Stimulated activated CD8-positive, alpha-beta memory T cell treated with anti-CD3 and anti-CD28 coated beads, Interleukin-4, amount 100 ng/mL, for 4 hours (primary cell): ENCODE measurements at places on chromosomes 1 and 21.

DNA sequence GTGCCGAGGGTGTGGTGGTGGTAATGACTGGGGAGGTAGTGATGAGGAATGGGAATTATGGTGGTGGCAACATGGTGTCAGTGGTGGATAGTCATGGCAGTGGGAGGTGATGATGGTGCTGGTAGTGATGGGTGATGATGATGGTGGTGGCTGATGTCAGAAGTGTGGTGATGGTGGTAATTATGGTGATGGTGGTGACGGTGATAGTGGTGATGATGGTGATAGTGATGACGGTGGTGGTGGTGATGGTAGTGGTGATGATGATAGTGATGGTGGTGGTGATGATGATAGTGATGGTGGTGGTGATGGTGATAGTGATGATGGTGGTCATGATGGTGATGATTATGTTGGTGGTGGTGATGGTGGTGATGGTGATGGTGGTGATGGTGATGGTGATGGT is 162.8 kb downstream of the NPHP4 start:
- no peak for DNase-seq

DNA sequence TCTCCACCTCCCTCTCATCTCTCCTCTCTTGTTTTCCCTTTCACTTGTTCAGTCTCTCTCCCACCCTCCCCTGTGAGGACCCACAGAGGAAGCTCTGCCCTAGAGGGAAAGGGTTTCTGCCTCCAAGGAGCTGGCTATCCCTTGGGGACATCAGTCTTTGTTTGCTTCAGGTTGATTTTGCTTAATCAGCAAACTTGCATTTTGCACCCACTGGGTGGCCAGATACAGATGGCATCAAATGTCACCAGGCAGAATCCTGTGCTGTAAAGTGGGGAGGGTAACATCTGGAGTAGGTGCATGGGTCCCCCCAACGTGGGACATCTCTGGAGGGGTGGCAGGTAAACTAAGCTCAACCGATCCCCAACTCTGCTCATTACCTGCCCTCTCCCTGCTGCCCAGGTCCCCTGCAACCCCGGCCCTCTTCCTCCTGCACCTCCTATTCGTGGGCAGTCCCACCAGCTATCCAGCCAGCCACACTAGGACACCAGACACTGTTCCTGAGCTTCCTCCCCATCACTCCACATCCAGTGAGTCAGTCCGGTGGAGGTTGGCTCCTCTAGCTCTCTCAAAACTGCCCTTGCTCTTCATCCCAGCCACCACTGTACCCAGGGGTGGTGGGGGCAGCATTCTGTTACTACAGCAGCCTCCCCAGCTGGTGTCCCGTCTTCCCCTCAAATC is 123.3 kb downstream of the KCNN3 start:
- no peak for DNase-seq

DNA sequence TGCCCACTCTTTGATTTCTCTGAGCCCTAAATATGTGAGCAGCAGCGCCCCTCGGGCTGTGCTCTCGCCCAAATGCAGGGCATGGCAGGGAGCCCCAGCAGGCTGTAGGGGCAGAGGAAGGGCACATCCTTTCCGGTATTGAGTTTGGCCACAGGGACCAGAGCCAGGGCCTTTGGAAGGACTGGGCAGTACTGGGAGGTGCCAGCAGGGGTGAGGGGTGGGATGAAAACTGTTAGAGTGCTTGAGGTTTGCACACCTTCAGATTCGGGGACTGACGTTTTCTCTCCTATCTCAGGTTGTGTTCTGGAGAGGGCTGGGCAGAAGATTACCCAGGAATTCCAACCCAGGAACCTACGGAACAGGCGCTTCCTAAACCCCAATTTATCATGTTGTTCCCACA is 2.2 kb upstream of the ATP1A2 start:
- DNase-seq = no peak

DNA sequence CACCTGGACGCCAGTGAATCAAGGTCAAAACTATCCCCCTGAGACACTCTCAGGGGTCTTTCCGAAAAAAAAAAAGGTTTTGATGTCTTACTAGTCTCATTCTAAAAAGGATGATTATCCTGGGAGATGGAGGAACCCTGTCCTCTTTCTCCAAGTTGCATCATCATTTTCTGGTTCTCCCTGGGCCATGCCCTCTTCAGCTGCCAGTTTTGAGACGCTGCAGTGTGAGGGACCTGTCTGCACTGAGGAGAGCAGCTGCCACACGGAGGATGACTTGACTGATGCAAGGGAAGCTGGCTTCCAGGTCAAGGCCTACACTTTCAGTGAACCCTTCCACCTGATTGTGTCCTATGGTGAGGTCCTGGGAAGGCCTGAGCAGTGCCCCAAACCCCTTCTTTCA is 3.5 kb downstream of the FCRLA start:
- no peak for DNase-seq

DNA sequence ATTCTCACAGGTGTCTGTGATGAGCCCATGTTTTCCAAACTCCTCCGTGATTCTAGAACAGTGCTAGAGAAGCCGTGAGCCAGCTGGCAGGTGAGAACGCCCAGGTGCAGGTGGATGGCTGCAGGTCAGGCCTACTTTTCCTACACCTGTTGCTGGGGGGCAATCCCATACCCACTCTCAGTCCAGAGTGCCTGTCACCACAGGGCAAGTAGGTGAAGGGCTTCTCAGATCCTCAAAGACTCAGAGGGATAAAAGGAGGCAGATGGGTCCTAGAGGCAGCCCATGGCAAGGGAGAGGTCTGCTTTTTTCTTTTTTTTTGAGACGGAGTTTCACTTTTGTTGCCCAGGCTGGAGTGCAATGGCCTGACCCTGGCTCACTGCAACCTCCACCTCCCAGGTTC is 50.7 kb upstream of the H6PD start:
- no peak for DNase-seq

DNA sequence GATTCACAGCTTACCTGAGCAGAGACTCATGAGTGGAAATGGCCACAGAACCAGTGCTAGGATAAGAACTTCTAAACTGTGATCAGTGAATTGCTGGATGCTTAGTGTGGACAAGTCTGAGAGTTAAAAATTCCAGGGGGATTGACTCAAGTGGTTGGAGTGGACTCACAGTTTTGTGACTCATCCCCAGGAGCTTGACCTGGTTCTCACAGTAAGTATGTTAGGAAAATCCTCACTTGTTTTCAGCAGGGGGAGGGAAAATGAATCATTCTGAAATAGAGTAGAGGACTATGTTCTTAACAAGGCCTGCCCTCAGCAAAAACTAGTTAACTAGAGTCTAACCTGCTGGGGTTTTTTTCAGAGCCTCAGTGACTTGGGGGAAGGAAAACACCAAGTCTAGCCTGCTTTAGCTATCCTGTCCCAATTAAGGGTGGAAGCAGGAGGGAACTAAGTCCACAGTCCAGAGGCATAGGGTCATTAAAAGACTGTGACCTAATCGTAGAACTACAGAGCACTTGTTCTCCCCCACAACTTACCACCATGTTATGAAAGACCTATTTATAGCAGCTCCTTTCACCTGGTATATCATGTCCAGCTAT is 6.1 kb upstream of the CDC73 start:
- DNase-seq = no peak

DNA sequence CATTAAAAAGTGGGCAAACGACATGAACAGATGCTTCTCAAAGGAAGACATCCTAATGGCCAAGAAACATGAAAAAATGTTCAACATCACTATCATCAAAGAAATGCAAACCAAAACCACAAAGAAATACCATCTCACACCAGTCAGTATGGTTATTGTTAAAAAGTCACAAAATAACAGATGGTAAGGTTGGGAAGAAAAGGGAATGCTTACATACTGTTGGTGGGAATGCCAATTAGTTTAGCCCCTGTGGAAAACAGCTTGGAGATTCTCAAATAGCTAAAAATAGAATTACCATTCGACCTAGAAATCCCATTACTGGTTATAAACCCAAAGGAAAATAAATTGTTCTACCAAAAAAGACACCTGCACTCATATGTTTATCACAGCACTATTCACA is 369.4 kb downstream of the KCNH1 start:
- DNase-seq = no peak

GRCh38 chr1:225596736-225597135 is 56.2 kb downstream of the ENAH start:
- no peak for DNase-seq

- no peak for DNase-seq
Measured at GRCh38 chr1:32372149-32372756, 9.9 kb downstream of the TSSK3 start.

- DNase-seq = no peak
Measured at GRCh38 chr1:219580009-219580676, 32.8 kb downstream of the ZC3H11B start.

DNA sequence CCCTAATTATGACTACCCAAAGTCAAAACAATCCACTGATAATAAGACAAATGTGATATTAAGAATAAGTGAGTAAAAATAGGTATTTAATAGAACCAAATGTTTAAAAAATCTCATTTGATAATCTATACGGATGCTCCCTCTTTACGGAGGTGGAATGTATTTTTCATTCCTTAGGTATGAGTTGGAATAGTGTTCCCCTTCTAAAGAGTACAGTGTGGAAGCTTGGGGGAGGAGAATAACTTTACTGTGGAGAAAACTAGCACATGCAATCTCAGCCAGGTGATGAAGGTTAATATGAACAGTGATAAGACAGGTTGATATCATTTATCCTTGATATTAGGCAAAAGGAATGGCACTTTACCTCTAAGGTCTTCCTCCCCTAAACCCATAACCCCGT is 74.6 kb downstream of the GPR88 start:
- no peak for DNase-seq

DNA sequence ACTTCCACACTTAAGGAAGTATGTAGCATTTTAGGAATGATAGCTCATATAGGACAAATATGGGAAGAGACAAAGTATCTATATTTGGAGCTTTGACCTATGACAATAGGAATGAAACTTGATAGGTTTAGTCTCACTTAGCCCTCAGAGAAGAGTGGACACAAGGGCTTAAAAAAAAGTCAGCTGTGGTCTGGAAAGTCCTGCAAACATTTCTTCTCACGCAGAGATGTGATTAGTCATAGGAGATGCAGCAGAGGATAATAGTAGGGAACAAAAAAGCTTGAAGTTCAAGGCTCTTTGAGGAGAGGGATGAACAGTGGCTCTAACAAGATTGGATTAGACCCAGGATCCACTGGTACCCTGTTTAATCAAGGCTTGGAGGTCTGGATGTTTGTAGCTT is 14.8 kb upstream of the RNF220 start:
- no peak for DNase-seq

DNA sequence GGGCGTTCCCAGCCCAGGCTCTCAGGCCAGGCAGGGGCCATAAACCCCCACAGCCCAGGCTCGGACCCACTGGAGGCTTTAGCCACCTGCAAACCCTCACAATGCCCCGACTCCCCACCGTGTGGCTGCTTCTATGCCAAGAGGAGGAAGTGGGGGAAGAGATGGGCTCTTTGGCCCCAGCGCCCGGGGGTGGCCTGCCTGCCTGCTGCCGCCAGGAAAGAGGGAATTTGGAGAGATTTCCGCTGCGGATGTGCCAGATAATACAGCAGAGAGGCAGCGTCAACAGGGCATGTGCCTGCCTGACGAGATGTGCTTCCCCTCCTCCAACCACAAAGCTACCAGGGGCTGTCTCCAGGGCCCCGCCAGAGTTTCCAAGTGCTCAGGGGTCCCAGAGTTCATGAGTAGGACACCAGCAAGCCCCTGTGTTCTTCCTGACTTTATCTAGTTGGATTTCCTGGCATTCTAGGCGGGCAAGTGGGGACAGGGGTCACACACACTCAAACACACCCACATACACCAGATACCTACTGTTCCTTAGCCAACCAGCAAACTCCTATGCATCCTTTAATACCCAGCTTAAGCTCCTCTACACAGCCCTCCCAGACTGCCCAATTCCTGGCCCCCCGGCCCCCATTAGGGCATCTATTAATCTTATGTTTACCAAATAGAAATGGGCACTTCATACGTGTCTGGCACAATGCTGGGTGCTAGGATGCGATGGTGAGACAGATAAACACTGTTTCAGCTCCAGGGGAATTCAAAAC is 14.1 kb downstream of the EPHA2 start:
- no peak for DNase-seq

DNA sequence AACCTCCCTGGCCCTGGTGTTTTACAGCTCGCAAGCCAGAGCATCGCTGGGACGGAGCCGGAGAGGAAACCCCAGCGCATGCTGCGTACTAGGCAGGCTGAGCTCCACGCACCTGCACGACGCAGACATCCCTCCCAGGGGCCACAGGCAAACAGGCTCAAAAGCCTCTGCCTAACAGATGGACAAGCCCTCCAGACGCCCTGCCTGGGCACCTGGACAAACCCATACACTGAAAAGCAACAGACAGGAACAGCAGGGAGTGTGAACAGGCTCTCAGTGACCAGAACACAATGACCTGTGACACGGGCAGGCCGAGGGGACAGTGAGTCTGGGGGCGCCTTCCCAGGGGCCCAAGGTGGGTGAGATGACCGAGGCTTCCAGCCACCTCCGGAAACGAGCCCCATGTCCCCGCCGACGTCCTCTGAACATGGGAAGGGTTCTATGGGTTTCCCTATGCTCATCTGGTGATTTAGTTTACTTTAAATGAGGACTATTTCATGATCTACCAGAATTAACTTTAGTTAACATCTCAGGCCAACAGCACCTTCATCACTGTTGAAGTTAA is 40.3 kb downstream of the NPHP4 start:
- no peak for DNase-seq

- DNase-seq = no peak
Measured at GRCh38 chr1:119840745-119841144, 29.5 kb upstream of the REG4 start.

- no peak for DNase-seq
Measured at GRCh38 chr1:228180959-228181644, 15.5 kb downstream of the IBA57 start.

DNA sequence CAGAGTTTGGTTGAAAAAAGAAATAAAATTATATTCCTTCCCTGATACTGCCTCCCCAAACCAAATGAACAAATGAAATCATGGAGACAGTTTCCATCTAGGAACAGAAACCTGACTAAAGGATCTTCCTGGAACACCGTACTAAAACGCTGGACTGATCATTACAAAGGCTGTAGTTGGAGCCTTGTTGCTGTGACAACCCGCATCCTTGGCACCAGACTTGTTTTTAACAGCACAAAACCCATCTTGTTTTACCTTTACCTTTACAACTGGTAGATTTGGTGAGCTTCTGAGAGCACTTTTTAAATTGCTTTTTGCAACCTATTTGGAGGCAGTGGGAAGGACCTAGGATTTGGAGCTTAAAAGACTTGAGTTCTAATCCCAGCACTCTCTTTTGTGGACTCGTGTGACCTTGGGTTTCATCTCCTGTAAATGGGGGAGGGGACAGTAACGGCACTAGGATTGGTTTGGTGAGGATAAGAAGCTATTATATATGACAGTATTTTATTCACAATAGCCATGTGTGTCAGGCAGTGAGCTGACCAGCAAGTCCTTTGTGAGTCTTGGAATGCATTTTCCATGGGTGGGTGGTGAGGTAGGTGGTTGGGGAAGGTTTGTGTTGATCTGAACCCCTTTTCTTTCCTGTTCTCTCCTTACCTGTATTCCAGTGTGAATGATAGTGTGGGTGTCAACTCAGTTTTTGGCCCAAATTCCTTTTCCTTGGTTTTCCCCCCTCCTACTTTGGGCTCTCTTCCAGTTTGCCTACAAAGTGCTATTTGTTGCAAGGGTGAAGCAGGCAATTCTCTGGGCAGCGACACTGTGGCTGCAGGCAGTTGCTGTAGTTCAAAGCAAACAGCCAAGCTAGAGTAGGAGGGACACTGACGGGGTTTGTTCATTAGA is 12.6 kb downstream of the LRRC8D start:
- DNase-seq = no peak
